ENCODE measurements at places on chromosomes 2 and 18.

- DNase-seq = no peak
These were observed 408.1 kb downstream of the THSD7B start for GRCh38 chr2:137173463-137173862.

- DNase-seq = no peak
These were observed 239.4 kb upstream of the SKOR2 start for GRCh38 chr18:47490882-47491281.

- DNase-seq = no peak
These were observed 425.4 kb upstream of the TRIB2 start for GRCh38 chr2:12291303-12291702.

- no peak for DNase-seq
These were observed 154.7 kb upstream of the HS6ST1 start for GRCh38 chr2:128473175-128474035.

DNA sequence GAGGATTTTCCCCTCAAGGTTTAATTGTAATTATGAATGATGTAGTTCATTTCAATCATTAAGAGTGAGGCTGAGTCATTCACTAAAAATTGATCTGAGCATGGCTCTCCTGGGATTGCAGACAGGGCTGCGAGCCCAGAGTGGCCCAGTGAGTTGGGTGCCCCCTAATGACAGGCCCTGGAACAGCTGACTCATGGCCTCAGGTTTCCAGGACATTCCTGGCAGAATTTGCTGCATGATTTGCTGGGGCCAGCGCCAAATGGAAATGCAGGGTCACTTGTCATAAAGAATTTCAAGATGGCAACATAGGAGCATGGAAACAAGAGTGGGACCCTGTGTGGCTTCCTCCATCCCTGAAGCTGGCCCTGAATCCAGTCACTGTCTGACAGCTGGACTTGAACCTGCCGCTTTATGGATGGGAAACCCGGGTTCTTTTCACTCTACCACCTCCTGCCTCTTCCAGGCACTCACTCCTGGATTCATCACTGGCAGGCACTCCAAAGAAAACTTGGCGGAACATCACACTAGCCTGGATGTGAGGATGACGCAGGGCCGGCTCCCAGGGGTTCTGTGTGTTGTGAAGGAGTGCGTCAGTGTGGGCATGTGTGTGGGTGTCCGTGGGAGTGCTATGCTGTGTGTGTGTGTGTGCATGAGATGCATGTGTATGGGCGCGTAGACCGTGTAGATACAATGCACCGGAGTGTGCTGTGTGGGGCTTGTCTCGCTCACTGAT is 15.2 kb downstream of the OTOF start:
- peak; percentile 34 for DNase-seq

- DNase-seq = no peak
These were observed 465.6 kb upstream of the TRIB2 start for GRCh38 chr2:12251121-12251520.

- DNase-seq = no peak
These were observed 32.1 kb downstream of the GLS start for GRCh38 chr2:190912726-190913125.

- no peak for DNase-seq
These were observed 7.2 kb upstream of the SFXN5 start for GRCh38 chr2:73078457-73079411.

DNA sequence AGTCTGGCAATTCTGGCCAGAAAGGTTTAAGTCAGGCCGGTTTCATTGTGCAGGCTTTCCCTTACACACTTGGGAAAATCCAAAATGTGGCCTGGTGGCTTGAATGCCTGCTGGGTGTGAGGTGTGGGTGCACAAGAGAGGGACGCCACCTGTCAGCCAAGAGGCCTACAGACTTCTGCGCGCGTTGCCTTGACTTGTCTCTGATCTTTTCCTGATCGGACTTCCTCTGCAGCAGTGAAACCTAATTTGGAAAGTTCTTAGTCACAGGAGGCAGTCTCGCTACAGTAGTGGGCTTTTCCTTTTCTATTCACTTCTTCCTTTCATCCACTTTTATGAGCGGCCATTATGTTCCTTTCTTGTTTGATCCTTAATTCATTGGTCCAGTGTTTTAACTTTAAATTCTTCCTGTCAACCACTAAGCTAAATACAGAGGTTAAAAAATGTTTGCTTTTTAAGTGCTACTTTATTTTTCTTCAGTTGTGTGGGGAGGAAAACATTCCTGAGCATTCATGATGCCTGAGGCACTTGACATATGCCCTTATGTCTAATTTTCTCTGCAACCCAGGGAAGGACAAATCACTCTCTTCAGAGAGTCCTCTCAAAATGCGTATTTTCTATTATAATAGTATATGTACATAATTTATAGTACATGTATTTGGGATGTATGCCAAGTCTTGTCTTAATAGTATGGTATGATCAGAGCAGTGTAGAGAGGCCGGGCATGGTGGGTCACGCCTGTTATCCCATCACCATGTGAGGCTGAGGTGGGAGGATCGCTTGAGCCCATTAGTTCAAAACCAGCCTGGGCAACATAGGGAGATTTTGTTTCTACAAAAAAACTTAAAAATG is 128.9 kb downstream of the WDSUB1 start:
- DNase-seq = no peak

GRCh38 chr2:18001671-18002070 is 123.2 kb downstream of the KCNS3 start:
- DNase-seq = no peak

GRCh38 chr2:40534528-40534927 is 82.6 kb upstream of the SLC8A1 start:
- no peak for DNase-seq

DNA sequence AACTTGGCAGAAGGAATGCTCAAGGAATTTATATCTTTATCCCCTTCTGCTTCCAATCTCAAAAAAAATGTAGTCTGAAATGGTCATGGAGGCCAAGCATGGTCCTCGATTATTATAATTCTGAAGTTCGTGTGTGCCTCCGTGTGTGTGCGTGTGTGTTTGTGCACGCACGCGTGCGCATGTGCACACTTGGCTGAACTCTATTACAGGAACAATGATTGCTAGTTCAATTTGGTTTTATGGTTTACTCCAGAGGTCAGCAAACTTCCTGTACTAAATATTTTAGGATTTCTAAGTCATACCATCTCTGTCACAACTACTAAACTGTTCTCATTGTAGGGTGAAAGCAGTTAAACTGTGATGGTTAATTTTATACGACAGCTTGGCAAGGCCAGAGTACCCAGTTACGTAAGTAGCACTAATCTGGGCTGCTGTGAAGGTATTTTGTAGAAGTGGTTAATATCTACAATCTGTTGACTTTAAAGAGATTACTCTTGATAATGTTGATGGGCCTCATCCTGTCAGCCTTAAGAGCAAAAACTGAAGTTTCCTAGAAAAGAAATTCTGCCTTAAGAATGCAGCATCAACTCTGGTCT is 5.8 kb upstream of the MARCHF7 start:
- no peak for DNase-seq

DNA sequence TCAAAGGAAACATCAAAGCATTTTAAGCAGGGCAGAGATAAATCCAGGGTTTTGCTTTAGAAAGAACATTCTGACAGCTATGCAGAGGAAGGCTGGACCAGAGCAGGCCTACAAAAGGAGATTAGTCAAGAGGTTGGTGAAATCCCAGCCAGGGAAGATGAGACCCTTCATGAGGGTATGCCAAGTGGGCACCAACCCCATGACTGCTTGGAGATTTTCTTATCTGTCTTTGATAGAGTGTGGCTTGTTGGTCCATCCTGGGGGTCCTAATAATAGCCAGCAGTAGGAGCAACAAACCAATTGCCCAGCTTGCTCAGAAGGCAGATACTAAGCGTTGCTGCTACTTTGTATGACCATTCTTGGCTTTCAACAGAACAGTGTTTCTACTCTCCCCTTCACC is 895.4 kb downstream of the EPHA4 start:
- no peak for DNase-seq

GRCh38 chr2:97737421-97738178 is 24.2 kb downstream of the ZAP70 start:
- DNase-seq = no peak

- no peak for DNase-seq
These were observed 6.5 kb upstream of the SMAD2 start for GRCh38 chr18:47936952-47937351.

DNA sequence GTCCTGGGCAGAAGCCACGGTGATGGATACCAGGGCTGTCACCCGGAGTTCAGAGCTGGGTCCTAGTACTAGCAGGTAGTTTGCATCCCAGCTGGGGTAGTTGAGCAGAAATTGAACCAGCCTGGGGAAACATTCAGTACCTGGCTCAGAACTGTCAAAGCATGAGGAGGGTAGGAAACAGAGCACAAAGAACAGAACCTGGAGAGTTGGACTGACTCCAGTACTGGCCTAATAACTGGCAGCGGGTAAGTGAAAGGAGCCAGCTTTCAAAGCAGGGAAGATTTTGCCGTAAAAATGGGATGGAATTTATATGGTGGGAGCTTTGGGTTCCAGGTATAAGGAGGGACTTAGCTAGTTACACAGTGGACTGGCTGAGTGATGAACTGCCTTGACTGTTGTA is 23.8 kb downstream of the ATG16L1 start:
- DNase-seq = no peak

DNA sequence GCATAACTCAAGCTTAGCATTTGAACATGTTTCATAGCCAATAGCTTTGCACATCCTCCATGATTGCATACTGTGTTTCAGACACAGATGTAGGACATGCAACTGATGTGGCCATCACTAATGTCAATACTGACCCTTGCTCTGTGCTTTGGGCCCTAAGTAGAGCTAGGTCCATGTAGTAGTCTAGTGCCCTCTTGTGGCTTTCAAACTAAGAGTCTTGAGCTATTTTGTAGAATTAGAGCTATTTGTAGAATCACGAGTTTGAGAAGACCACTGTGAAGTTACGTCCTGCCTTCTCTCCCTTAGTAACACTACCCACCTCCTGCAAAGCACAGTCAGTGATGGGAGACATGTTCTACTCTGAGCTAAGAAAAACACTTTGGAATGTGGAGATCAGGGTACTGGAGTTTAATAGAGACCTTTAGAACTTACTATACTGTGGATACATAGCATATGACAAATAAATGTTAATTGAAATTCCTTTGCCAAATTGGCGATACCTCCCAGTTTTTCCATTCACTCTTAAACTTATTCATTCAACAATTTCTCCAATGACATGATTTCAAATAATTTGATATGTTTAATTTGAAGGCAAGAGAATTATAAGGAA is 306.5 kb upstream of the TNP1 start:
- DNase-seq = peak; percentile 80

- no peak for DNase-seq
These were observed 45.1 kb downstream of the DHX57 start for GRCh38 chr2:38830526-38831159.

GRCh38 chr2:242031481-242032019 is 162.0 kb downstream of the RTP5 start:
- no peak for DNase-seq

DNA sequence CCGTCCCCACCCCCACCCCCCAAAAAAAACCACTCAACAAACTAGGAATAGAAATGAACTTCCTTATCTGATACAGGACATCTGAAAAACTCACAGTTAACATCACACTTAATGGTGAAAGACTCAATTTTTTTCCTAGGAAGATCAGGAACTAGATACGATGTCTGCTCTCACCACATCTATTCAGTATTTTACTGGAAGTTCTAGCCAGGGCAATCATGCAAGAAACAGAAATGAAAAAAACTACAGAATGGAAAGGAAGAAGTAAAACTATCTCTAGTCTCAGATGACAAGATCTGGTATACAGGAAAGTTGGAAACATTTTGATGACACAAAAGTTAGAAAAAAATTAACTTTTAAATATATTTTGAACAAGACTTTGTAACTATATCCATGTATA is 114.4 kb upstream of the FZD5 start:
- no peak for DNase-seq

GRCh38 chr2:221504905-221505304 is 67.2 kb downstream of the EPHA4 start:
- no peak for DNase-seq

DNA sequence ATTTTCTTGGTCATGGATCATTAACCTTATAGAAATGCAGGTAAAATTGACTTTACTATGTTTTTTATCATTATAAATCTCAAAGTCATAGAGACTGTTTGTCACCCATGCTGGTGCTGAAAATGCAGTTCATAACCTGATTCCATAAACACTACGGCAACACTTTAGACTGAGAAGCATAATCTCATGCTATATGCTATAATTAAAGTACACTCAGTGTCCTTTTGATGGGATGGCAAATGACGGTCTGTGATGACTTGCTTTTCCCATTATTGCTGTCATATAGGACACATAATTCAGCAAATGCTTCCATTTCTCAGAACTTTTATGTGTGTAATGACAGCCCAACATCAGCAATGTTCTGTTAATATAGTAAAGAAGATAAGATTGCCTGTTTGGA is 162.9 kb downstream of the CD226 start:
- no peak for DNase-seq

DNA sequence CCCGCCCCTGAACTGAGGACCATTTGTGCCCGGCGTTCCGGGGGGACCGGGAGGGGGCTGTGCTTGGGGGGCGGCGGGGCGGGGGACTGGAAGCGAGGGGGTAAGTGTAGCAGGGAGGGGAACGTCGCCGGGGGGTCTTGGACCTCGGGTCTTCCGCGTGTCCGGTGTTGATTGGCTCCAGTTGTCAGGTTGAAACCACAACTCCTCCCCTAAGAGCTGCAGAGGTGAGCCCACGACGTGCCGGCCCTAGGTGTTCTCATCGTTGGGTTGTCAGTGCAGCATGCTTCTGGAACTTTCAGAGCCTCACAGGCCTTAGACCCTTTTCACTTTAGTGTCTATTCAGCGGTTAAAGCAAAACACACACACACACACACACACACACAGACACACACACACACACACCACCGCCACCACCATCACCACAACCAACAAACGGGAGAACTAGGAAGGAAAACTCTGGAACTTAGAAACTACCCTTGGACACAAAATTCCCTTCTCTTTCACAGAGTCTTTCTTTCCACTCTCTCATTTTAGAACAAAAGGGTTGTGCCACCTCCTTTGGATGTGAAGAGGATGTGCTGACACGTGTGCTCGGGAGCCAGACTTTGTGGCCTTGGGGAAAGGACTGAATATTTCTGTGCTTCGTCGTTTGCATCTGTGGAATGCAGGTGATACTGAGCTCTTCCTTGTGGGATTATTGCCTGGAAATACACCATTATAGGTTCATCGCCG is 6.7 kb upstream of the DLX2 start:
- DNase-seq = no peak

GRCh38 chr2:196259507-196260481 is 88.4 kb upstream of the STK17B start:
- DNase-seq = no peak

DNA sequence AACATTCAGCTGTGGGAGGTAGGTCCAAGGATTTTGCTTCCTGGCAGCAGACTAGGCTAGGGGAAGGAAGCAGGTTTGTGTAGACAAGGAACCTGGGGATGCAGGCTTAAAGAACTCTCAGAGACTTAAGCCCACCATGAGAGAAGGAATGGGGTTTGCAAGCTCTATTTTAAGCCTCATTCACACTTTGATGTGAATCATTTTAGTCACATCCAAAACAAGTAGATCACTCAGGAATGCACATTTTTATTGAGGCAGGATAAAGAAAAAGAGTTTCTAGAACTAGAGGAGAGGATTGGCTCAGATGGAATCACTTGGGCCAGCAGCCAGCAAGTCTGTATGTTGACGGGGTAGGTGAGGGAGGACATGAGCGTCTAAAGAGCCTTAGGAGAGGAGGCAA is 3.3 kb upstream of the NAPG start:
- DNase-seq = no peak

- DNase-seq = no peak
These were observed 50.6 kb upstream of the YWHAQ start for GRCh38 chr2:9681427-9681817.

GRCh38 chr2:125070726-125071505 is 1045.8 kb downstream of the CNTNAP5 start:
- DNase-seq = no peak

- no peak for DNase-seq
These were observed 263.6 kb downstream of the GBX2 start for GRCh38 chr2:235904585-235904931.

GRCh38 chr2:10370895-10371294 is 68.2 kb downstream of the HPCAL1 start:
- no peak for DNase-seq

All from SHP77 (cell line).